ENCODE measurements at places on chromosomes 12 and 14.

DNA sequence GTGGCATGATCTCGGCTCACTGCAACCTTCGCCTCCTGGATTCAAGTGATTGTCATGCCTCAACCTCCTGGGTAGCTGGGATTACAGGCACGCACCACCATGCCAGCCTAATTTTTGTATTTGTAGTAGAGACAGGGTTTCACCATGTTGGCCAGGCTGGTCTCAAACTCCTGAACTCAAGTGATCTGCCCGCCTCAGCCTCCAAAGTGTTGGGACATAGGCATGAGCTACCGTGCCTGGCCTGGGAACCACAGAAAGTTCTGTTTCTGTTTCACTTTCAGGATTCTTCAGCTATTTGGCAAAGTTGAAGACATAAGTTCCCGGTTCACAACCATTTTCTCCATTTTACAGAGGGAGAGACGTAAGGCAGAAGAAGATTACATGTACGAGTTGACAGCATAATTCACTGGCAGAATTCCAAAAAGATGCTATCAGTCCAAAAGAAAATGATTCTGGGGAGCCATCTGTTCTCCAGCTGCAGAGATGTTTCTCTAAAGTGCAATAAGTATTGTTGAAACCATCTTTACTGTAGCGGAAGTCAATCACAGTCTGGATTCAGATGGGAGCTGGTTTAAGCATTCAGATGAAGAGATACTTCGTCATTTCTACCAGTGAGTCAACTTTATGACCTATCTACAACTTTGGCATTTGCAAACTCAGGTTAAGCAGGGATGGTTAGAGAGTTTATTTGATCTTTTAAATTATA lies 8.1 kb upstream of the RNF34 start:
- peak; percentile 97 for DNase-seq

DNA sequence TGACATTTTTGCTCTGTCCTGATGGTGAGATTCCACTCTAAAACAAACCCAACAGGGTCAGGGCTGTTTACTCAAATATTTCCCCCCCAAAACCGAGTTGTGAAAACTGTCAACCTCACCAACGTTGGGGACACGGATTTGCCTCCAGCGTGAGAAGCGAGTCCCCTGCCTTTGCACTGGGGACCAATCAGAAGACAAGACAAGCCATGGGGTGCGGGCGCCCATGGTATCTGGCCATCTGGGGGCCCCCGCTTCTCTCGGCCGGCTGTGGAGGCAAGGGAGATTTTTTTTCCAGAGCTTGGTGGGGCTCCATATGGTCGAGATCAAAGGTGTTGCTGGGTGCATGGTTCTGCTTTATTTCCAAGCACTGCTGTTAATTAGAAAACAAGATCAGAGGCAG lies 272.1 kb downstream of the BCL11B start:
- no peak for DNase-seq

DNA sequence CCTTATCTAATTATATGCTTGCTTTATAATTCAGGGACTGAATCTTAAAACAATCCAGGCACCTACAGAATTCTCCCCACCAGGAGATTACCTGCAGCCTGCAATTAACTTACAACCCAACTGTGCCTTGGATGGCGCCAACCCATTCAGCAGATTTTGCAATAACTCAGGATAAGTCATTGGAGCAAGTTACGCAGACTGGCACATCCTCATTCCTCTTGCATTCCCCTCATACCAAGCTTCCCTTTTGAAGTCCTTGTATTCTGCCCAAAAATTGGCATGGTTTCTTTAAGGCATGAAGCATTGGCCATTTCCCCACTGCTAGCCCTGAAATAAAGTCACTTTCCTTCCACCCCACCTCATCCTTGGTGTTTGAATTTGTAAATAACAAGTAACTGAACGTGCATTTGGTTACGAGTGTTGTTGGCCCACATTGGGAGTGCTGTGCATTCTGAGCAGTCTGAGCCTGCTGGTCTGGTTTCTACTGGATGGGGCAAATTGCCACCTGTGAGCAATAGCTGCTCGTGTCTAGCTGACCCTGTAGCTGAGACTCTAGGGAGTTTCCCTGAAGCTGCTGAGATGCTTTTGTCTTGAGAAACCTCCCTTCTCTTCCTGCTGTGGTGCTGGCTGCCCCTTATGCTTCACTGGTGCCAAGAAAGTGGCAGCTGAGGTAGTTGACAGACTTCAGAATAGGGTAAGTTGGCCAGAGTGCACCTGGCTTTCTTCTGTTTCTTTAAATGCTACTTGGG lies 99.2 kb upstream of the SCAF11 start:
- DNase-seq, result no peak

DNA sequence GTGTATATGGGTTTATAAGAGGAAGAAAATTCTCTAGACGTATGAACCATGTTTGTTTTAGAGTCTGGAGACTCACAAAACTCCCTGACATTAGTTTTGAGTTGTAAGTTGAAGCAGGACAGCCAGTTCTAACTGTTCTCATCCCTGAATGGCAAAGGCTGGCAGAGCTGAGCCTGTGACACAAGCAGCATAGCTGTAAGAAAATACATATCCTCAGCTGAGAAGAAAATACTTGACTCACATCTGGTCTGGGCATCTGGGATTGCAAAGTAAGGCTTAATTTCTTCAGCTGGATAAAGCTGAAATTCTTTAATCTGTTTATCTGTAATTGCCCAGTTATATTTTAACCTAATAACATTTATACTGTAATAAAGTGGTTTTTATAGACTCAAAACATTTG lies 156.3 kb downstream of the PELI2 start:
- DNase-seq, result no peak

- DNase-seq, result no peak
Observed at GRCh38 chr14:55052269-55052930, 953 bp downstream of the MAPK1IP1L start.

DNA sequence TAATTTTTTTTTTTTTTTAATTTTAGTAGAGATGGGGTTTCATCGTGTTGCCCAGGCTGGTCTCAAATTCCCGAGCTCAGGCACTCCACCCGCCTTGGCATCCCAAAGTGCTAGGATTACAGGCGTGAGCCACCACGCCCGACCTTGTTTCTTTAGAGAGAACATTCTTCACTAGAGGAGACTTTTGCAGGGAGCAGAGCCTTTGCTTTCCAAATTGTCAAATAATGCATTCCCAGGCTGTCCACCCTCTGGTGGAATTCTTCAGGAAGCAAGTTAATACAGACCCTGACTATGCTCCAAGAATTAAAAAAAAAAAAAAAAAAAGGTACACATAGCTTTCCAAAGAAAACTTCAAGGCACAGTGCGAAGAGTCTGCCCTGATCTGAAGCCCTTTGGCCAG lies 6.8 kb downstream of the ALDH1L2 start:
- DNase-seq, result no peak

- no peak for DNase-seq
Observed at GRCh38 chr12:117167769-117168168, 22.5 kb downstream of the FBXO21 start.

GRCh38 chr12:13373131-13373530 lies 176.6 kb downstream of the EMP1 start:
- no peak for DNase-seq

GRCh38 chr14:51484485-51484884 lies 167.2 kb upstream of the FRMD6 start:
- no peak for DNase-seq

DNA sequence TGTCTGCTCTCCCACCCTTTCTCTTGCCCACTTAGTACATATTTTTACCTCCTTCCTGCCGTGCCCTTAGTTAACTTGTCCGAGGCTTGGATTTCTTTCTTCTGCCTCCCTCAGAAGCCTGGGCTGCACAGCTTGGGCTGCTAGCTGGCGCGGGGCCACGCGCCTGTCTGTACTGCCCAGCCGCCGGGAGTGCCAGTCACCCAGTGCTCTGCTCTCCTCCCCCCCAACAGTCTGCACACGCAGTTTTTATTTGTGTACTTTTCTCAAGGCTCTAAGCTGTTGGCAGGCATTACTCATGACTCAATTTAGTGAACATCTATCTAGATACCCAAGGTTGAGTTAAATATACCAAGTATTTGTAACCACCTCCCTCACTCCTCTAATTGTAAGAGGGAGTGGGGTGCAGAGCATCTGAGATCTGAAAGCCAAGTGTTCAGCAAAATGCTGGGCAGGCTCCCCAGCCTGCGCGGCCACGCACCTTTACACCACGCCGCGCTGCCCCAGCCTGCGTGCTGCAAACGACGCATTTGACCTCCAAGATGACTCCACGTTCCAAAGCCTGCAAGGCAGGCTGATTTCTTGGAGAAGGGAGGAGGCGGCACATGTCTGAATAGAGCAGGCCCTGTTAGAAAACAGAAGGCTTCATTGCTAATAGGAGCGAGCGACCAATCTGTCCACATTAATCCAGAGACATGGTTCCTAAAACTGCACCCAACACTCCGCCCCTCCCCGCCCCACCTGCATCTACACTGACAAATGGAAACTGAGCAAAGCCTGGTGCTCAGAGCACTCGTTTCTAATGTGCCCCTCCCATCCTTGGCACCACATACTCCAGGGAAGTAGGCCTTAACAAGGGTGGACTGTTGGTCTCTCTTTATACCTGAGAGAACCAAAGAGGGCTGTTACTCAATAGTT lies 18.2 kb upstream of the CACNA2D4 start:
- DNase-seq, result no peak

All from inflammatory macrophage treated with lipopolysaccharide for 4 hours (primary cell).